ENCODE measurements at places on chromosomes 12 and 14.
A peak's percentile ranks its signal among the peaks of the same experiment; 100 is the strongest.

DNA sequence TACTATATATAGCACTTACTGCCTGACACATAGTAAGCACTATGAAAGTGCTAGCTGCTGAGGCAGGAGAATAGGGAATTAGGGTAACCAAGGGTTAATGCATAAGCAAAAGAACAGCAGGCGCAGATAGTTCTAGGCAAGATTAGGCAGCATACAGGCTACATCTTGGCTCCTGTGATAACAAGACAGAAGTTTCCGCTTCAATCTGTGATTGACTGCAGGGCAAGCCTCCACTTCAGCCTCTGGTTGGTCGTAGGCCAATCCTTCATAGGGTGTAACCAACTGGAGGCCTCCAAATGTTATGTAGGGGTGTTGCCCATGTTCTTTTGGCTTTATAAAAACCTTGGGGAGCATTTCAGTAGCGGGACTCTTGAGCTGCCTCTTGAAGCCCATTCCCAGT is 46.9 kb downstream of the KLHL28 start:
- DNase-seq: no peak

- no peak for DNase-seq
Measured at GRCh38 chr14:63308723-63309317, 9.9 kb downstream of the GPHB5 start.

DNA sequence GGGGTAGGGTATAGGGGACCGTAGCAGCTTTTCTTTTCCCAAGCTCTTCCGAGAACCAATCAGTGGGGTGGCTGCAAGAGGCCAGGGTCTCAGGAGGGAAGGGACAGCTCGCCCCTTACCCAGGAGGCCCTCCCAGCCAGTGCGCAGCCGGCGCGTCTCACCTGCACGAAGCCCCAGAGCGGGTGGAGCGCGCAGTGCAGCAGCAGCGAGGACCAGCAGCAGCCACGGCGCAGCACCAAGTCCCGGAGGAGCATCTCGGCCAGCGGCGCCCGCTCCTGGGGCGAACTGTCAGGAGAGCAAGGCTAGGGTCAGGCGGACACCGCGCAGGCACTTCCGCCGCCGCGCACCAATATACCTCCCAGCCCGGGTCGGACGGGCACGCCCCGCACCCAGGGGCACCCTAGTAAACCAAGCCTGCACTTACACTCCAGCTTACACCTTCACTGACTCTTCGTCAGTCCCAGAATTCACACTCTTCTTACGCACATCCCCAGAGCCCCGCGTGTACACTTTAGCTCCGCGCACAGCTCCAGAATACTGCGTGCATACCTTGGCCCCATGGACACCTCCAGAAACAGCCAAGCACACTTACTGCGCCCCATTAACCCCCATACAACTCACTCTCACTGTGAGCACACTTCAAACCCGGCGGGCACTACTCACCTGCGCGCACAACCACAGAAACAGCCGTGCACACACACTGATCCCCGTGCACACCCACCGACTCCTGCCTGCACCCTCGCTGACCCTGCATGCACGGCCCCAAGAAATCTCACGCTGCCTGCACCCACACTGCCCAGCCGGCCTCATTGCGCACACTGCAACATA is 606 bp downstream of the PRIMA1 start:
- DNase-seq: no peak

DNA sequence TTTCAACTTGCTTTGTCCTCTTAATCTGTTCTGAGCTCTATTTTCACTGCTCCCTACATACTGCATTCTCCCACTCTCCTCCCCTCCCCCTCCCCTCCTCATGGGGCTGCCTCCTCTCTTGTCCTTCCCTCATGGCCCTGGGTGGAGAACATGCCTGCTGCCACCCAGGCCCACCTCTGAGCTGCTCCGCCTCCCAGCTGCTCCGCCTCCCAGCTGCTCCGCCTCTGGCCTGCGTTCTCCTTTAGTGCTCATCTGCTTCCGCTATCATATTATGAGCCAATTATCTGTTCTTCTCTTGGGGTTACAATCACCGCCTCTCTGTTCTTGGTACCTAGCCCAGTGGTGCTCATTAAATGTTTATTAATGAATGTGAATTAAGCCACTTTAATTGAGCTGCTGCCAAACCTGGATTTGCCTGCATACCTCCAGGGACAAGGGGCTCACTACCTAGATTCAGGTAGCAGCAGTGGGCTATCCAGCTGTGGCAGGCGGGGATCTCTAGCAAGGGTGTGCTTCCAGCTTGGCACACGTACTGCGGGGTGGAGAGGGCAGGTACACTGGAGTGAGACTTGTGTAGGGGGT is 32.0 kb upstream of the FAM181A start:
- no peak for DNase-seq

DNA sequence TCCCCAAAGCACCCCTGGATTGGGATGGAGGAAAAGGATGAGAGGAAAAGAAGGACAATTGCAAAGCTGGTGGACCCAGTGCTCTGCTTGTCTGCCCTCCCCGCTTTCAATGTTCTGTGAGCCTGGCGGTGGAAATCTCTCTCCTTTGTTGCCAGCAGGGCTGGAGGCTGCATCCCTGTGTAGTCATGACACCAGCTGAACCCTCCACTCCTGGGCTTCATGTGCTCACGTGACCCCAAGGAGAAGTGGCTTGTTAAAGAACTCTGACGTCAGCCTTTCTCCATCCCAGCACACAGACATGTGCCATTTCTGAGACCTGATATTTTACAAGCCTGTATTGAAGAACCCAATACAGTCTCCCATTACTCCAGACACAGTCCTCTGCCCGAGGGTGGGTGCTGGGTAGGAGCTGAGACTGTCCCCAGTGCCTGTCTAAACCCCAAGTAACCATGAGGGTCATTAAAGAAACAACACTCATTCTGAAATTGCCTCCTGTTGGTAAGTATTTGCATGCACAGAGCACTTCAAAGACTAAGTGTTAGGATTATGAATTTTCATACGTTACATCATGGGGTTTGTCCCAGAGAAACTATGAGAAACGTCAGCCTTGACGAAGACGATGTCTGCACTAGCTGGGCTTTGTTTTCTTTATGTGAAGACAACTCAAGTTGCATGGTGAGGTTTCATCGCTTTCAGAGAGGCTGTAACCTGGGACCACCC is 21.7 kb downstream of the GALNT16 start:
- DNase-seq: peak; percentile 41

DNA sequence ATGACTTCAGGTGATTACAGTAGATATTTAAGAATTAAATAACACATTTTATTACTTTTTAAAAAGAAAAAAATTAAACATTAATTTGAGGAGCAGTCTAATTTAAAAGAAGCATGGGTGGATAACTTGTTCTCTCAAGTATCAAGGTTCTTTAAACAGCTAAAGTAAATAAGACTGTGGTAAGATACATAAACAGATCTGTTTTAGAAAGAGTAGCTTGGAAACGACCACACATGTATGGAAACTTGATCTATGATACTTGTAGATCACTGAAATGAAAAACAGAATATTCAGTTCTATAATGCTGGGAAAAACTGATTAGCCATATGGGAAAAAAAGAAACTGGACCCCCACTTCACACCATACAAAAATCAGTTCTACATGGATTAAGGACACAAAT is 36.0 kb downstream of the TC2N start:
- DNase-seq: no peak

DNA sequence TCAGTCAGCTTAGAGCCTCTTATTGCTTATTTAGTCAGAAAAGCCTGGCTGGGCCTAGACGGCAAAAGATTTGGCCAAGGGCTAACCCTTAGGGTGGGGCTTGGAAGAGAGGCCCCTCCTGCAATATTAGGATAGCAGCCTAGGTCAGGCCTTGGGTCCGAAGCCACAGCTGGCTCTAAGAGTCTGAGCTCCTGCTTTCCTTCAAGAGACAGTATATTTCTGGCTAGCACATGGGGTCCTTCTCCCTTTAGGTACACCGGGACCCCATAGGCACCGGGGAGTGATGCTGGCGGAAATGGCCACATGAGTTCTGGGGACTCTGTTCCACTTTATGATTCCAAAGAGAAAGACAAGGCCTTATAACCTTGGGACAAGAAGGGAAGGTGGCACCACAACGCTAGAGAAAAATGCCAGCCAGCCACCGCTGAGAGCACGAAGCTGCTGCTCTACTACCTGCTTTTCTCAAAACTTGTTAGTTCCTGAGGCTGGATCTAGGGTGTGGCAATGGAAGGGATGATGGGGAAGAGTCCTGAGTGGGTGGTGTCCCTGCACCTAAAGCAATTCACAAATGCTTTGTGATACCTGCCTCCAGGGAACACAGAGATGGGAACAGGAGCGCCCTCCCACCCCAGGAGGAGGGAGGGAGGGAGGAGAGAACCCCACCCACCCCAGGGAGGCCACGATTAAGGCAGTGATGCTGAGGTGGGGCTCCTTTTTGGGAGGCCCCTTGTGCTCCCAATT is 3.1 kb upstream of the AVIL start:
- no peak for DNase-seq

DNA sequence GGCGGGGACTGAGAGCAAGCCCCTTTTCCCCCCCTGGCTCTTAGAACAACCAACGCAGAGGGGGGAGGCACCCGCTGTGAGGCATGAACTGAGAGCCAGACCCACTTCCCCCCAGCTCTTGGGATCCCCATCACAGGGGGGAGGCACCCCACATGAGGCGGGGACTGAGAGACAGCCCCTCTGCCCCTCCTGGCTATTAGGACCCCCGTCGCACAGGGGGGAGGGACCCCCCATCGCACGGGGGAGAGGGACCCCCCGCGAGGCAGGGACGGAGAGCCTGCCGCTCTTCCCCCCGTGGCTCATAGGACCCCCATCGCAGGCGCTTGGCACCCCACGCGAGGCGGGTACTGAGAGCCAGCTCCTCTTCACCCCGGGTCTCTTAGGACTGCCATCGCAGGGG is 195.8 kb upstream of the PZP start:
- no peak for DNase-seq

GRCh38 chr12:102958073-102958829 is 777 bp downstream of the ASCL1 start:
- no peak for DNase-seq

DNA sequence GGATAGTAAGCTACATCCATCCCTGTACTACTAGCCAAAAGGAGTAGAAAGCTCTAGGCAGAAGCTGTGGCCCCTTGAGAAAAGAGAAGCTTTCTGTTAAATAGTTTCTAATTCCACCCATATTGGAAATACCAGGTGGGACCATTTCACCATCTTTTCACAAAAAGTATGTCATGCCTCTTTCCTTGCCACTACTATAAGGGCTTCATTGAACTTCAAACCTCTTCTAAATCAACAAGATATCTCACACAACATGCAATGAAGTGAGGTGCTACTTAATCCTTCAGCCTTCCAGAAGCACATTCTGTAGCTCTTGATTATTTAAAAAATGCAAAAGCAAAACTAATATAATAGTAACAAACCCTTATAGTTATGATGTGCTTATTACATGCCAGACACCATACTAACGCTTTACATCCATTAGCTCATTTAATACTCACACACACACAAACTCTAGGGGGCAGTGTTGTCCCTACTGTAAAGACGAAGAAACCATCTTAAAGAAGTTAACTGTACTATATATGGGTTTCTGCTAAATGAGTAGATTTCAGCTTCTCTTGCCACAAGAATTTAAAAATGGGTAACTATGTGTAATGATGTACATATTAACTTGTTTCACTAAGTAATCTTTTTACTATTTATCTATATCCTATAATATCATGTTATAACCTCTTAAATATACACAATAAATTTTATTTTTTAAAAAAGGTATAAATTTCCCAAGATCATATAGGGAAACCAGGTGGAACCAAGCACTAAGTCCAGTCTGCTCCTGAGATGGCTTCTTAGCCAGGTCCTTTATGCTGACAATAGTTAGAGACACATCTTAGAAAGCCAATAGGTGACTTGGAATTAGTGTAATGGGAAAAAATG is 124.4 kb downstream of the RPS29 start:
- no peak for DNase-seq
